Thoracic aorta (tissue), 2 donors: ENCODE measurements at places on chromosomes 13 and 19. TPM values are rescaled to one million over a fixed set of nuclear protein-coding genes. Genes with fewer than 3 reads are reported as not detected.

DNA sequence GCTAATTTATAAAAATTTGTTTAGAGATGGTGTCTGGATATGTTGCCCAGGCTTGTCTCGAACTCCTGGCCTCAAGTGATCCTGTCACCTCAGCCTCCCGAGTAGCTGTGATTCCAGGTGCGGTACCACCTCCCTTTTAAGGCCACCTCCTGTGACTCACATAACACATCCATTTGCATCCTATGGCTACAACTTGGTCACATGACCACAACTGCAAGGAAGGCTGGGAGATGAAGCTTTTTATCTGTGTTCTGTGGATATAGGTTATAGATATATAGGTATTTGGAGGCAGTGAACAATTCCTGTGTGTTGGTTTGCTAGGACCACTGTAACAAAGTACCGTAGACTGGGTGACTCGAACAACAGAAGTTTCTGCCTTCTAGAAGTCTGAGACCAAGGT, 6.0 kb downstream of the SPACA6 start:
- no peak for DNase-seq

GRCh38 chr19:5621311-5621944, 1.1 kb downstream of the SAFB2 start:
- no peak for DNase-seq

GRCh38 chr13:32033744-32034143, 2.2 kb downstream of the FRY start:
- DNase-seq = no peak

DNA sequence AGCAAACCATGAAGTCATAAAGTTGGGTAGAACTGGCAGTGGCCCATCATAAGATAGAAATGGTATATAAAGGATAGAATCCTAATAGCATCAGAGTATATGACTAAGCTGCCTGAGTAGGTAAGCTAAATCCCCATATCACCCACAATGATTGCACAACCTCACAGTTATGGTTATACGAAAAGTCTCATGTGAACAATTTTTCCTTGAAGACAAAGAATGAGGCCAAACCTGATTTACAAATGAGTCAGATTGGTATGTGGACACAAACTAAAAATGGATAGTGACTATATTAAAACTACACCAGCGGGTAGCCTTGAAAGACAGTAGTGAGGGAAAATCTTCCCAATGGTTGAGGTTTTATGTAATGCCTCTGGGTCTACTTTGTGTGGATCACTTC, 40.9 kb upstream of the UFM1 start:
- no peak for DNase-seq

GRCh38 chr19:54343868-54344267, 4.9 kb upstream of the LILRA4 start:
- no peak for DNase-seq

DNA sequence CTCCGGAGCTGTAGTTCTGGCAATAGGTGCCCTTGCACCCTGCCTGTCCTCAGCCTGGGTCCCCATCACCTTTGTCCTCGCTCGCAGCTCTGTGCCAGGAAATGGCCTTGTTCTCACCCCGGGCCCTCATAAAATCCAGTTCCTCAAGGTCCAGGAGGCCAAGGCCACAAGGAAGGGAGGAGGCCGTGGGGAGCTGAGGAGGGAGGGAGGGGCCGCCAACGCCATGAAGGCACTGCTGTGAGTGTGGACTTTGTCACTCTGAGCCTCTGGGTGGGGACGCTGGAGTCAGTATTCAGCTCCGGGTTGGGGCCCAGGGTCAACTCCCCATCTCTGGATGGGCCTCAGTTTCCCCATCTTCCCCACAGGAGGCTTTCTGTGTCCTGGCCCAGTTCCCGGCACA, 9.2 kb upstream of the GNA11 start:
- DNase-seq = no peak

GRCh38 chr13:38348861-38349389, 726 bp upstream of the UFM1 start:
- no peak for DNase-seq

GRCh38 chr13:52061587-52061986, 37.1 kb downstream of the UTP14C start:
- DNase-seq = no peak

- DNase-seq = no peak
Observed at GRCh38 chr19:50836543-50837195, 3.3 kb upstream of the KLK15 start.

ERICH6B gene
- total RNA-seq = not detected

PSG6 gene
- not detected for total RNA-seq

- DNase-seq = no peak
Observed at GRCh38 chr13:74153316-74153715, 19.1 kb upstream of the KLF12 start.

- no peak for DNase-seq
Observed at GRCh38 chr13:113415825-113416224, 37.5 kb downstream of the ADPRHL1 start.

ZNF430 gene
- 11.9 TPM for total RNA-seq

DNA sequence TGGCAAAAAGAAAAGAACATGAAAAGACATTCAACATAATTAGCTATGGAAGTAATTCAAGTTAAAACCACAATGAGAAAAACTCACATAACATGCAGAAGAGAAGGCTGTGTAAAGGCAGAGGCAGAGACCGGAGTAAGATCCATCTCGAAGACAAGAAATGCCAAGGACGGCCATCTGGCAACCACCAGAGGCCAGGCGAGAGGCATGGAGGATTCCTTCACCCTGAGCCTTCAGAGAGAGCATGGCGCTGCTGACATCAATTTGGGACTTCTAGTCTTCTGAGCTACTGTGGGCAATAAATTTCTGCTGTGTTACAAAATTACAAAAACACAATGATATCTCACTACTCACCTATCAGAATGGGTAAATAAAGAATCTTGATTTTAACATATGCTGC, 381.0 kb downstream of the TSHZ3 start:
- no peak for DNase-seq

GRCh38 chr13:74930402-74931165, 551.4 kb downstream of the TBC1D4 start:
- DNase-seq = no peak

SELENOV gene
- total RNA-seq = not detected

DNA sequence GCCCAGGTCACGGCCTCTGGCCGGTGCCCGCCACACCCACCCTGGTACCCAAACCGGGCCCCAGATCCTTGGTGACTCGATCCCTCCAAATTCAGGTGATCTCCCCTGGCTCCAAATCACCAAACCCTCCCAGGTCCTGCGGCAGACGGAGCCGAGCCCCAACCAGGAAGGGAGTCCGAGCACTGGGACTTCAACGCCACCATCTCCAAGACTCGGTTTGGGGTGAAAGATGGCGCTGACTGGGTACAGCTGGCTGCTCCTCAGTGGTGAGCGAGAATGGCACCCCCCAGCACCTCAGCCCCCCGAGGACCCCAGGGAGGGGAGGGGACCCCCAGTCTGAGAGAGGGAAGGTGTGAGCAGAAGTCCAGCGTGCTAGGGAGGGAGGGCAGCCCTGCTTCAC, 2.3 kb downstream of the CEACAM16 start:
- no peak for DNase-seq

GARRE1 gene
- 31.4 TPM for total RNA-seq

REEP6 gene
- total RNA-seq = 1.6 TPM

ZNF829 gene
- total RNA-seq = 2.7 TPM

GRCh38 chr19:4034048-4035017, 26.8 kb downstream of the PIAS4 start:
- no peak for DNase-seq

PLK5 gene
- not detected for total RNA-seq

DNA sequence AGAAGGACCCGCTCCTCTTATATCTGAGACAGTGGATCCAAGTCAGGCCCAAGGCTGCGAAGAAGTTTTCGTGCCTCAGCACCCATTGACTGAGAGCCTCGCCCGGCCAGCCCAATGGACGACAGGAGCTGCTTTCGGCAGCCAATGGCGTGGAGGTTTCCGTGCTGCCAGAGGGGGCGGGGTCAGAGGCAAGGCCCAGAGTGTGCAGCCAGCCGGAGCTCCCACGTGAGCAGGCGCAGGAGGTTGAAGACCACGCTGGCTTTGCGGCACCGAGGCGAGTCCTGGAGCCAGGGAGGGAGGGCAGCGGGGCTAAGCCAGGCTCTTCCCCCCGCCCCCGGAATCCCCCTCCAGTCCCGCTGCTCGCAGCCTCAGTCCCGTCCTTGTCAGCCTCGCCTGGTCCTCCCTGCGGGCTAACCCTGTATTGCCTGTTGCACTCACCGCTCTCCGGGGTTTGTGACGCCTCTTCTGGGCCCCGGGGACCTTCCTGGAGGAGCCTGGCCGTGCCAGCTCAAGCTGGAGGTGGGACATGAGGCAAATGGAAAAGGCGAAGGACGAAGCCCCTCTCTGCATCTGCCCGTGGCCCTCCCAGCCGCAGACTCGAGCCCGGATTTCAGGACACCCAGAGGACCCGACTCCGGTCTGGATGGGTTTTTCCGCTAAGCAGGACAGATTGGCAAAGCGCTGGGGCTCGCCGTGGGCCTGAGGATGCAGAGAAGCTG, 1.5 kb downstream of the IFNL4 start:
- no peak for DNase-seq

DNA sequence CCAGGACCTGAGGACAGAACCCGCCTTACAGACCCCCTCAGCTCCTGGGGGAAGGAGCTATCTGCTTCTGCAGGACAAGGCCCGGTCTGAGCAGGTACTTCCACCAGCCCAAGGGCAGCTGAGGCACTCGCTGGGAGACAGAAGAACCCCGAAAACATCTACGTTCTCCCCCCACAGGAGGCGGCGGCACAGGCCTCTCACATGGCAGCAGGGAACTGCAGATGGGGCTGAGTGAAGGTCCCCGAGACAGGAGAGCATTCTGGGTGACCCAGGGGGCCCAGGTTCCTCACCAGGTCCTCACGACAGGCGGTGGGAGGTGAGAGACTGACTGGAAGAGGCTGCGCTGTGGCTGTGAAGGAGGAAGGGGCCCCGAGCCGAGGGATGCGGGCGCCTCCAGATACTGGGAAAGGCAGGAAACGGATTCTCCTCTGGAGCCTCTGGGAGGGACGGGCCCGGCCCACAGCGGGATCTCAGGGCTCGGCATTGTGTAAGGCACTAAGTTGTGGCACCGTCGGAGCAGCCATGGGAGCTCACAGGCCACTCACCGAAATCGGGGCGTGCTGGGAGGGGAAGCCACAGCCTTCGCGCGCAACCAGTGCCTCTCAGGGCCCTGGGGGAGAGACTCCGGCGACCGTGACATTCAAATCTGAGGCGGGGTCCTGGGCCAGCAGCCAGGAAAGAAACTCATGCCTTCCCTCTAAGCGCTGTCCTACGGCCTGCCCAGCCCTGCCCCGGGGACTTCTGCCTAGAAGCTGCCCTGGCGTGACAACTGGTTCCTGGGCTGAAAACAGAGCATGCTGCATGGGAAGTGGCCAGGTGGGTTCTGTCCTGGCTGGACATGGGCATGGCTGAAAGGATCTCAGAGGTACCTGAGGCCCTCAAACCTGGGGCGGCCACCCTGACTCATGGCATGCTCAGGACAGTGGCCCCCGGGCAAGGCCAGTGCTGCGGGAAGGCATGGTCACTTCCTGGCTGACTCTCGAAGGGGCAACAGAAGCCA, 14.0 kb downstream of the RPL36 start:
- DNase-seq = no peak

DNA sequence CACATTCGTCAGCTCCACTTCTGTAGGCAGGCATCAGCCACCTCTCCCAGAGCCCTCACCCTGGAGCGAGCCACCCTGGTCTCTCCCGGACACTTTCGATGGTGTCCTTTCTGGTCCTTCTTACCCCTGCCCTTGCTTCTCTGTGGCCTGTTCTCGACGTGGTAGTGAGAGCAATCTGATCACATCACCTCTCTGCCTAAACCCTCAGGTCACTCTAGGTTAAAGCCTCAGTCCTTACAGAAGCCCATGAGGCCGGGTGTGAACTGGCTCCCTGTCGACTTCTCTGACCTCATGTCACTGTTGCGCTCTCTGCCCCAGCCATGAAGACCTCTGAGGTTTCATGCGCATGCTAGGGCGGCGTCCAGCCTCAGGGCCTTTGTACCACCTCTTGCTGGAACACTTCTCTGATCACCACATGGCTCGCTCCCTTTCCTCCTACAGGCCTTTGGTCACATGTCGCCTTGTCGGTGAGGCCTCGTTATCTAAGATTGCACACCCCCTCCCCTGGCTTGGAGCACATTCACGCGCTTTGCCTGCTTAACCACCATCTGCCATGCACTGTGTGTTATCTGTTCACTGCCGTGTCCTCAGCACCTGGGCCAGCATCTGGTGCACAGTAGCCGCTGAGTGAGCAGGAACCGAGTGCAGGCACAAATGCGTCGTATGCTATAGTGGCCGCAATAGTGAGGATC, 101.5 kb downstream of the DPF1 start:
- DNase-seq = no peak

CCDC159 gene
- total RNA-seq = 21.8 TPM

DNA sequence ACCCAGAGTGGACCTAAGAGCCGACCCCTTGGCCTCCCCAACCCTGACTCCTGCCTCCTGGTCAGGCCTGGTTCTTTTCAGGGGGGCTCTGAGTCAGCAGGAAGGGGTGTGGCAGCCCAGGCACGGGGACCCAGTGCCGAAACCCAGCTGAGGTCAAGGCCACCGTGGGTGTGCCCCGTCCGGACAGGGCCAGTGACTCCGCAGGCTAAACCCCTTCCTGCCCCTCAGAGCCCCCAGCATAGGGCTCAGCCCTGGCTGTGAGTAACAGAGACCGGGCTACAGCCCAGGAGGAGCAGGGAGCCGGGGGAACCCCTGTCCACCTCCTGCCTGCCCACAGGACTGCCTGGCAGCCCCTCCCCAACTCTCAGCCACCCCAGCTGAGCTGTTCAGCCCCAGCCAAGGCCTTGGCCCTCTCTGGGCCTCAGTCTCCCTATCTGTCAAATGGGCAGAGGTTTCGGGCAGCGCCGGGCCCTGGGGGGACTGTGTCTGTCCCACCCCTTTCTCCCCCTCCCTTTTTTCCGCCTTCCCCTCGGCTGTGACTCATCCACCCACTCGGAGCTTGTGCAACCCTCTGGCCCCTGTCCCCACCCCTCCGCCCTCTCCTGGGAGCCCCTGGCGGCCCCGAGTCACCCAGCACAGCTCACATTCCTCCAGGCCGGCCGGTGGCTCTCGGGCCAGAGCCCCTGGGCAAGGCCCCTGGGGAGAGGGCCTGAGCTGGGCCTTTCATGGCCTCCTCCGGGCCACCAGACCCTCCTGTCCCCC, 8.6 kb downstream of the ZBTB7A start:
- peak; percentile 84 for DNase-seq

SLC7A9 gene
- 0.56 TPM for total RNA-seq
